BE2C (cell line): ENCODE measurements at places on chromosomes 12 and 14.

DNA sequence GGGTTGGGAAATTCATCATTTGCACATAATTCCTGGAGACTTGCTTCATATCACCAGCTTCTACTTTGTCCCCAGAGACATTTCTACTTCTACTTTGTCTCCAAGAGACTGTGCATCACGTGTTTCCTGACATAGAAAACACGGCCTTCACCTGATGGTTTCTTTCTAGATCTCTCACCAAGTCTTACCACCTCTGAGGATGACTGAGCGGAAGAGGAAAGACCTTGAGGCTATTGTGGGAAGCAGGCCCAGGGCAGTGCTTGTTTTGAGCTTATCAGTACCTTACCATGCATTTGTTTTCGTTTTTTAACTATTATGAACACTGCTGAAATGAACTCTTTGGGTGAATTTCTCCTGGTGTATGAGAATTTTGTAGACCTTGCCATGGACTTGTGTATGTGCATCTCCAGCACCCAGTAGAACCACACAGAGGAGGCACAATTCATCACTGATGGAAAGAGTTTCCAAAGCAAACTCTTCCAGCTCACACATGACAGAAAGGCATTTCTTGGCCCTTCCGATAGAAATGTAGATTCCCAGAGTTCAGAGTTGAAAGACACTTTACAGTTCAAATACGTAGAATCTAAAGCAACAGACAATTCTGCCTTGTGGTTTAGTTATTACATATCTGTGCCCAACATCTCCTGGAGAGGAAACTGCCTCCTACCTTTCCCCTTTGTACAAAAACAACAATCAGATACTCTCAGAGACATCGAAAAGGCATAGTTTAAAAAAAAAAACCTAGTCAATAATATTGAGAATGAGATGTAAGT, 434.7 kb downstream of the FUT8 start:
- no peak for DNase-seq

GRCh38 chr12:40325349-40325960, 100.7 kb downstream of the LRRK2 start:
- no peak for DNase-seq

- DNase-seq, result no peak
Observed at GRCh38 chr14:61537563-61538463, 157.5 kb upstream of the HIF1A start.

DNA sequence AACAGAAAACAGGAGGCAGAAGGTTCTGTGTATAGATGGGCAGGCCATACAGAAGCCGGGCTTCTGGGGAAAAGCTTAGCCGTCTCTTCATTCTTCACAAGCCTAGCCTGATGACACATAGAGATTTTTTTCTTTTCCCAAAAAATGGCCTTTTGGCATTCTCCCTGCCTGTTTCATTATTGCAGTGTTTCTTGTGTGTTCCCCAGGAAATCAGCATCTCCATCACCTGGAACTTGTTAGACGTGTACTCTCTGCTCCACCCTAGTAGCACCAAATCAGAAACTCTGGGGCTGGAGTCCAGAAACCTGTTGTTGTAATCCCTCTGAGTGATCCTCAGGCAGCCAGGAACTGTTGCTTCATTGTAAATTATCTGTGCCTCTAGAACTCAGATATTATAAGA, 388.1 kb downstream of the CCDC91 start:
- no peak for DNase-seq

GRCh38 chr12:6084969-6085450, 39.5 kb downstream of the VWF start:
- DNase-seq, result peak; percentile 11

- DNase-seq, result peak; percentile 6
Observed at GRCh38 chr14:65469903-65470302, 57.4 kb downstream of the FUT8 start.
